NCI-H1417 treated with DMSO at 0.1 percent for 48 hours (cell line): ENCODE measurements at places on chromosomes 7 and 10.

DNA sequence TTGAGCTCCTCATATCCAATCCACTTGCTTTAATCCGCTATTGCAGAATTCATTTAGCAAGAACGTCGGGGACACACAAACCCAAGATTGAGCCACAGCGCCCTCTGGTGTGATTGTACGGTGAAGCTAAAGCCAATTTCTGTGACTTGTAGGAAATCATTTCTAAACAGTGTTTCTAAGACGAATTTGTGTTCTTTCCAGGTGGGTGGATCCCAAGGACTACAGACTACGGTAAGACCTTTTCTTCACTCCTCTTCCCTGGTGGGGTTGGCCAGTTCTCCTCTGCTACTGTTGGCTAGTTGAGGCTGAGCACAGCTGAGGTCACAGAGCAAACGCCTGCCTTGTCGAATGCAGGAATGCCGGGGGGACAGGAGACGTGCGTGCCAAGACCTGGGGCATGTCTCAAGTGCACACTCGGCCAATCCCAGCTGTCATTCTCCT is 5.2 kb downstream of the DMBT1 start:
- DNase-seq = no peak

- no peak for DNase-seq
Measured at GRCh38 chr10:126501828-126502227, 113.6 kb upstream of the ADAM12 start.

GRCh38 chr7:91519241-91520158 is 255.3 kb downstream of the FZD1 start:
- no peak for DNase-seq

GRCh38 chr7:22445140-22445743 is 54.7 kb downstream of the STEAP1B start:
- DNase-seq = no peak

GRCh38 chr10:56662765-56663447 is 301.8 kb upstream of the ZWINT start:
- no peak for DNase-seq

- DNase-seq = no peak
Measured at GRCh38 chr7:139614886-139615285, 91.4 kb downstream of the CLEC2L start.

DNA sequence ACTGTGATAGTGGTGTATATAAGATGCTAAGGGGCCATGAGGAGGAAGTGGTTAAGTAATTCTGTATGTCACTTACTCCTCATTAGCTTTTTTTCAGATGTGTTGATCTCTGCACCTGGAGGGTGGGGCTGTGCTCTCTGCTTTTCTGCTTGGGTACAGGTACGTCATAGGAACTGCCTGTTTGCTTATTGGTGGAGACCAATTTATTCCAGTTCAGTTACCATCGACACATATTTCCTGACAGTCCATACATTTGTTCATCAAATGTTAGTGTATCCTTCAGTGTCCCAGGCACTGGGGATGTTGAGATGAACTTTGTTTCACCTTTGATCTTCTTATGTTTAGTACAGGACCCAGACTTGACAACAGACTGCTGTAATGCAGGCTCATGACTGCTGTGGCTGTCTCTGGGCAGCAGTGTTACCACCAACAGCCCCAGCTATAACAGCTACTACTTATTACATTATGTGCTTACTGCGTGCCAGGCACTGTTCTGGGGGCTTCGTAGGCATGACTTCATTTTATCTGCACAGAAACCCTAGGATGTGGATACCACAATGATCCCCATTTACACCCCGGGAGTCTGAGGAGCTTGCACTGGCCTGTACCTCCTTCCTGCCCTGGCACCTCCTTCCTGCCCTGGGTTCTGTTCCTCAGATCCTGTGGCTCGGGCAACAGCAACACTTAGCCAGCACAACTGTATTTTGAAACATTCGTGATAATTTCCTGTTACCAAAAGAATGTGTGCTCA is 87.4 kb downstream of the BUB3 start:
- no peak for DNase-seq

GRCh38 chr10:101224060-101224909 is 5.0 kb downstream of the LBX1 start:
- no peak for DNase-seq

GRCh38 chr10:75924309-75924902 is 493.0 kb downstream of the LRMDA start:
- no peak for DNase-seq

GRCh38 chr7:70316745-70317144 is 718.5 kb downstream of the AUTS2 start:
- no peak for DNase-seq
